ENCODE measurements at places on chromosomes 2 and 18.
A peak's percentile ranks its signal among the peaks of the same experiment; 100 is the strongest.

GRCh38 chr2:226337941-226338600, 461.5 kb downstream of the IRS1 start:
- no peak for DNase-seq

- no peak for DNase-seq
Observed at GRCh38 chr2:176917-177316, 86.9 kb downstream of the SH3YL1 start.

- DNase-seq: no peak
Observed at GRCh38 chr2:1739322-1739957, 4.9 kb downstream of the PXDN start.

- DNase-seq: no peak
Observed at GRCh38 chr2:175462246-175462645, 280.7 kb upstream of the ATP5MC3 start.

DNA sequence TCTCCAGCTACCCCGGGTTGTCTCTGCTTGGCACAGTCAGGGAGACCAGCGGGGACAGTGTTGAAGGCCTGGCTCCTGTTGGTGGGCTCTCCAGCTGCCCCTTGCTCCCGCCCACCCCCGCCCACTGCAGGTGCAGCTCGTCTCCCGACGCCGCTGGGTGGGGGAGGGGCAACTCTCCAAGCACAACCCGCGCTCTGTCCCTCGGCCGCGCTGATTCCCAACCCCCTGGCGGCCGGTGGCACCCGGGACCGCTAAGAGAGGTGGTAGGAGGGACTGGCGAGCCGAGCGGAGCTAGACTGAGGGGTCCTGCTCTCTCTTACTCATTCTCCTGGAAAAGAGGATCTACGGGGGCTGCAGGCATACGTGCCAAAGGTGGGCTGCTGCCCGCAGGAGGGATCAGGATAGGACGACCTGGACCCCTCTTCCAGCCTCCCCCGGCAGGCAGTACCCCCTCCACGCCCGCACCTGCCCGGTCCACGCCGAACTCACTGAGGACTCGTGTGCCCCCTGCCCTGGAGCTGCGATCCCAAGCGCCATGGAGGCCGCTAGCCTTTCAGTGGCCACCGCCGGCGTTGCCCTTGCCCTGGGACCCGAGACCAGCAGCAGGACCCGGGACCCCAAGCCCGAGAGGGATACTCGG, 44.5 kb downstream of the DDX18 start:
- DNase-seq: no peak

DNA sequence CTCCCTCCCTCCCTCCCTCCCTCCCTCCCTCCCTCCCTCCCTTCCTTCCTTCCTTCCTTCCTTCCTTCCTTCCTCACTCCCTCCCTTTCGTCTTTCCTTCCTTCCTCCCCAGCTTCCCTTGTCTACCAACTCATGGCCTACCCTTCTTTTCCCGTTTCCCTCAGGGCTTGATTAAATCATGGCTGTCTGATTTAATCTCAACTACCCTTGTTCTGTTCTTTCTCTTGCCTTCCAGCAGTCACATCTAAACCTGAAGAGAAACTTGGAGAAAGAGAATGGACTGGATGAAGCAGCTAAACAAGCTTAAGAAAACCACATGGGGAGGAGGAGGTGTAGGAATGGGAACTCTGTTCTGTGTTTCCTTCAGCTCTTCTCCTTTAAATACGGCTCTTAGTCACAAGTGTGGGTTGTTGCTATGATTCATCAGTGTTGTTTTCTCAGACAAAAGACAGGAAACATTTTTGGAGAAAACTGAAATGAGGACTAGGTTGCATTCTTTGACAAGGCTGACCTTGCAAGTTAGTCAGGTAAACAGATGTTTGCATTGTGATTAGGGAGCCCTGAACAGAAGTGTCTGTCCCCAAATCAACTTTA, 177.9 kb downstream of the LRRTM1 start:
- no peak for DNase-seq

GRCh38 chr2:22894761-22895160, 490.2 kb upstream of the KLHL29 start:
- no peak for DNase-seq

GRCh38 chr2:227308784-227309183, 16.3 kb upstream of the MFF start:
- no peak for DNase-seq

DNA sequence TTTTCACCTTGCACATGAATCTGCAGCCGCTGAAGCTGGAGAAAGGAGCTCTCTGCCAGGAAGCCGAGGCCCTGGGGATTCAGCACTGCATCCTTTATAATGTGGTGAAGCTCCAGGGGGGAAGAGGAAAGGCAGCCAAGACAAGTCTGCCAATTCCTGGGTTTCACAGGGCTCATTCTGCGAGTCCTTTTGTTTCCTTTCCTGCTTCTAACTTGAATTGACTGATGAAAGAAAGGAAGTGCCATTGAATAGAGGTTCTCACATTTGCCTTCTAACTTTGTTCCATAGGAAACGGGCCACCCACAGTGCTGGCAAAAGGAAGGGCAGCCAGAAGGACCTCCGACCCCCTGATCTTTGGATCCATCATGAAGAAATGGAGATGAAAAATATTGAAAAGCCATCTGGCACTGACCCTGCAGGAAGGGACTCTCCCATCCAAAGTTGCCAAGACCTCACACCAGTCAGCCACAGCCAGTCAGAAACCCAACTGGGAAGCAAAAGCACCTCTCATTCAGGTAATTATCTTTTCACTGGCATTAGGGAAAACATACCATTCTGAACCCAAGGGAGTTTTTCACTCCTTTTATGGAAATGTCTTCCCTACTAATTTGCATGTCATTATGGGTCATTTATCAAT, 765.4 kb downstream of the MBD2 start:
- peak; percentile 47 for DNase-seq

DNA sequence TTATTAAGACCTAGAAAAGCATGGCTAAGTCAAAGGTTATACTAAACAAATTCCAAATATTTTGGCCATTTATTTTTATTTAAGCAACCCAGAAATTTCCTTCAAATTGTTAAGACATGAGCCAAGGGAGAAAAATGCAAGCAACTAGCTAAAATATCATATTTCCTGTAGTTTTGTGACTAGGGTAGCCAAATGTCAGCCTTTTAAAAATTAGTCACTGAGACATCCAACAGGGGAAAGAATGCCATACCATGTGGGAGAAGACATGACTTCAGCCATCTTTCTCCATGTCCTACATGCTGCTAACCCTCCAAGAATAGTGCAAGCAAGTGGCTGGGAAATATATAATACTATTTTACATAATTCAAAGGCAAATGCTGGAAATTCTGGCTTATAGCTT, 197.9 kb downstream of the DSEL start:
- no peak for DNase-seq

DNA sequence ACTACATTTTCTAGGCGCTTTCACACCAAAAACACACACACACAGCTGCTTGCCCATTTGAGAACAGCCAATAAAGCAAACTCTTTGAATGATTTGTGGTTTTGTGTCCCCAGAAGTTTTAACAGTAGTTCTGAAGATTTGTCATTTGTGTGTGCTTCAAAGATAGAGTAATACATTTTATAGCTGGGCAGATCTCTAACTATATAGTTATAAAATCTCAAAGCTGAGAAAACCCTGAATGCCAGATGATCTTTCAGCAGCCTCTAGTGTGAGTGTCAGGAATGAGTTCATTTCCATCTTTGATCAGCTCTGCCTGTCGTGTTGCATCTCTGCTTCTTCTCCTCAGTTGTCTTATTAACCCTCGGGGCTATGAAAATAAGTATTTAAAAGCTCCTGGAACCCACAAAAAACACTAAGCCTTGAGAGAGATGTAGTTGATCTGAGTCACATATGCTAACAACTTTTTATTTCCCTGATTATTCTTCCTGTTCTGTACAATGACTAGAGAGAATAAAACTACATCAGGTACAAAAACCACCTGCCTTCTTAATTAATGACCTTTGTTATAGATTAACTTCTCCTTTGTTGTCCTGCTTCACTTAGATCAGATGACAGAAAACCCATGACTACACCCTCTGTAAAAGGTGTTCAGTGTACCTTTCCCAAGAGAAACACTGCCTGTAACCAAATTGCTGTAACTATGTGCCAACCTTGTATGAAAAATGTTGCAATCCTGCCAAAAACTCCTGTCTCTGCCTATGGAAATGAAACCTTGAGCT, 30.0 kb upstream of the SLC3A1 start:
- DNase-seq: no peak

- DNase-seq: no peak
Observed at GRCh38 chr2:64700133-64700809, 46.6 kb upstream of the SERTAD2 start.

GRCh38 chr2:217672472-217672871, 330.3 kb downstream of the TNS1 start:
- DNase-seq: no peak

DNA sequence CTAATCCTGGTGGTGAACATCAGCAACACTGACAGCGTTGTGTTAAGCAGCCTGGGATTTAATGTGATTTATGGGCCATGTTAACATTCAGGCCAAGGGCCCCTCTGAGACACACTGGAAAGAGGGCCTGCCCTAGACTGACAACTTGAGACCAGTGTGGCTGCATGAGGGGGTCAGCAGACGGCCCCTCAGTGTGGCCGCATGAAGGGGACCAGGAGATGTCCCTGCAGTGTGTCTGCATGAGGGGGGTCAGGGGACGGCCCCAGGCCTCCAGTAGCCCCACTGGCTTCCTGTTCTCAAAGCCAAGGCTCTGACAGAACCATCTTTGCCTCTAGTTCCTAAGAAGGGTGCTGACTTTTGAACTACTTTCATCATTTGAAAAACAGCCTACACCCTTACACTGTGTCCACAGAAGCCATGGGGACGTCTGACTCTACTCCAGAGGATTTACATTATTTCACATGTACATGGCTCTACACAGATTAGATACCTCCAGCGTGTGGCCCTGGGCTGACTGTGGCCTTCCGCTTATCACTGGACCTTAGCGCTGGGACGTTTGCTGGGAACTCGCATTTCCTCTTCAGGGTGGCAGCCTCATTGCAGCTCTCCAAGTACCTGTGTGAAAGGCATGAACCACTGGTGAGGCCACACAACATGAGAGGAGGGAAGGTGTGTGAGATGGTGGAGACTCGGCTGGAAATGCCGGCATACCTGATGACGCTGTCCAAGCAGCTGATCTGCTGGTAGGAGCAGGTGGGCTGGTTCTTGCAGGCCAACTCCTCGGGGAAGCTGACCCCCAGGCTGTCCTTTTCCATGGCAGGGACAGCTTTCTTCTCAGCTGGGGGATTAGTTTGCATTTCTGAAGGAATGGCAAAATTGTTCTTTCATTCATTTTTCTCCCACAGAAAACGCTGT, 18.2 kb upstream of the HES6 start:
- DNase-seq: no peak

DNA sequence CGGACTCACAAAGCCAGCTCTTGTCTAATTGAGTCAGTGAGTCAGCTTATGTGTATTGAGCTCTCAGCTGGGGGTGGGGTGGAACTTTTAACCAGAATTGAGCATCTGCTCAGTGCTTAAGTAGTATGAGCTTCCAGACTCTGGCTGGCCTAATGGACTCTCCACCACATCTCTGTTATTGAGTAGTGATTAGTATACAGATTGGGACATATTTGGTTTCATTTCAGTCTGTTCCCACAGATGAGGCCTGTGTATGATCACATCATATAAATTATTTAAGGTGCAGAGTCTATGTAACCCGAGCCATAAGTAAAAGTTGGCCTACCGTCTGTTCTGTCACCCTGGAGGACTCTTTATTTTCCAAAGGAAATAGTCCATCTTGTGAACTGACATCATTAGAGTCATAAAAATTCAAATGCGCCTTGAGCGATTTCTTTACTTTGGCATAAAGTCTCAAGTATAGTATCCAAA, 152.1 kb downstream of the THSD7B start:
- DNase-seq: no peak

- no peak for DNase-seq
Observed at GRCh38 chr18:74496508-74497323, 553 bp downstream of the CNDP2 start.

DNA sequence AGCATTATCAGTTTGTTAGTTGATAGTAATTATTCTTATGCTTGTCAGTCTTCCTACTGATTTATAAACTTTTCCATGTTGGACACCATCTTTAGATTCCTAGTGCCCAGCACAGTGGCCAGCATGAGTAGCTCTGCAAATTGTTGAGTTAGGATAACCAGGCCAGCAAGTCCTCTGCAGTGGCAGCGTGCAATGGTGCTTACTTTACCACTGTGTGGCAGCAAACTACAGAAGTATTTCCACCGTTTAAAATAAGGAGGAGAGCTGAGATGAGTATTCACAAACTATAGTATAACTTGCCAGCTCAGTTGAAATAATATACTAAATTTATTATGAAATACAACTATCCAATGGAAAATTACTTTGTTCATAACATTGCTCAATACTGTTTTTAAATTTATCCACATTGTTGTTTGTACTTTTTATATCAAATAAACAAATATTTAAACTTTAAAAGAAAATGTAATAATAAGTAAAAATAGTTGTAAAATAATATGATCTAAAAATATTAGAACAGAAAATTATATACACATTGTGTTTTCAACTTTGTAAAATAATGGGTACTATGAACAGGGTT, 9.3 kb upstream of the THADA start:
- no peak for DNase-seq

DNA sequence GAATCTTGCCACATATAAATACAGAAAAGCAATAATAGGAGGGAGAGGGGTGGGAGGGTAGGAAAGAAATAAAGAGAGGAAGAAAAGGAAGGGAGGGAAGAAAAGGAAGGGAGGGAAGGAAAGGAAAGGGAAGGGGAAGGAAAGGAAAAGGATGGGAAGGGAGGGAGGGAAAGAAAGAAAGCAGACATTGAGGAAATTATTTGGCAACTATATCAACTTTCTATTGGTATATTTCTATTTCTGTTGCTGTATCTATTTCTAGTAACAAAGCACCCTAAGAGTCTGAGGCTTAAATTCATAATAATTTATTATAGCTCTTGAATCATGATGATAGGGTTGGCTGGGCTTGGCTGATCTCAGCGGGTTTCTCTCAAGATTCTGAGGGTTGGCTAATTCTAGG, 648.0 kb downstream of the CCDC85A start:
- no peak for DNase-seq
